Cortex of kidney (tissue), 1 donor: ENCODE measurements at places on chromosomes 3 and 15.

DNA sequence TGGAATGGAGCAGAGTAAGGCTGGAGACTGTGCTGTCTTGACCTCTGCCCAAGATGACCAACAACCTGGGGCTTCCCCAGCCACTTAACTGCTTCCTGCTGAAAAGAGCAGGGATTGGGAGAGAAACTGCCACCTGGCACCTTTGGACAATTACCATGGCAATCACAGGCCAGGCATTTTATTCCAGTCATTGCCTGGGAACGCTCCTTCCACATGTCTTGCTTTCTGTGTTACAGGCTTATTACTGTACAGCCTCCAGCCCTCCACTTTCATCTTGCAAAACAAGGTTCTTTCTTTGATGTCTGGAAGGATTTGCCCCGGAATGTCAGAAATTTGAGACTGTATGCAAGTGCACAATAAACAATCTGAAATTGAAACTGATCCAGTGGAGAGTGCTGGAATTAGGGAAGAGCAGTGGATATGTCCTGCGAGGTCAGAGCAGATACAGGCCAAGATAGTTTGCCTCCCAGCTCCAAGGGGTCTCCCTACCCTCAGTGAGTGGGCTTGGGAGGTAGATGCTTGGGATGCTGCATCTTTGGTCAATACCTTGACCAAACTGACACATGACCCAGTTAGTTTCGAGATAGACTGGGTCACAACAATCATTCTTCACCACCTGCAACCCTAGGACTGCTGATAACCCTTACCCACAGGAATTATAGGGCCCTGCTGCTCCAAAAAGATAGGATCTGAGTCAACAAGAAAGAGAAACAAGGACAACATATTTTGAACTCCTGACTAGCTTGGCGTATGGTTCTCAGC lies 2.7 kb downstream of the PPP1R14D start:
- DNase-seq = no peak

- no peak for DNase-seq
Observed at GRCh38 chr3:105362021-105362665, 4.6 kb upstream of the ALCAM start.

DNA sequence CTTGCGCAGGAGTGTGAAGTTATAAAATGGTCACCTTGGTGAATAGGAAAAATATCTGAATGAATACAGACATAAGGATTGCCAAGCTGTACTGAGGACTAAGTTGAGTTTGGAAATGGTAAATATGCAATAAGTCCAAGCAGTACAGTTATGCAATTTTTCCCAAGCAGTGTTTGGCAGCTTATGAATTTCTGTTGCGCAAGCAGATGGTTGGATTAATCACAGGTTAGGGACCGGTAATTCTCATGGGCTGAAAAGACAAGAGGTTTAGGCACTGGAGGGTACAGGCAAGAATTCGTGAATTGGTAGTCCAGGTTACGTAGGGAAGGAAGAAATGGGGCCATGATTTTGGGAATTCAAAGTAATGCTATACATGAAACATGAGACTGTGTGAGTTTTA lies 210.3 kb downstream of the RAP2B start:
- DNase-seq = no peak

GRCh38 chr3:60149501-60149900 lies 1099.7 kb upstream of the CFAP20DC start:
- no peak for DNase-seq

DNA sequence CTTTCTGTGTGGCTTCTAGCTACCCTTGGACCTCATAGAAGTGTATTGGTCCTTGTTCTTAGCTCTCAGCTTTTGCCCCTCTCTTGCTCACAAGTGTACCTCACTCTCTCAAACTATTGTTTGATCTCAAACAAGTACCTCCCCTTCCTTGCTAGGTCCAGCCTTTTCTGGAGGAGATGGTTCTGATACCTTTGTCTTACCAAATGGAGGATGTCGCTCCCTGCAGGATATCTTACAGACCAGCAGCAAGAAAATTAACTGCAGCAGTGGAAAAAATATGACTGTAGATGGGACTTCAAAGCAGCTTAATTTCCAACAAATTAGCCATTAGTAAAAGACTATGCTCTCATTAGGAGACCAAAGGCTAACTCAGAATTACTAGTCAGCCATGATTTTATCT lies 388.1 kb upstream of the ROBO2 start:
- no peak for DNase-seq

DNA sequence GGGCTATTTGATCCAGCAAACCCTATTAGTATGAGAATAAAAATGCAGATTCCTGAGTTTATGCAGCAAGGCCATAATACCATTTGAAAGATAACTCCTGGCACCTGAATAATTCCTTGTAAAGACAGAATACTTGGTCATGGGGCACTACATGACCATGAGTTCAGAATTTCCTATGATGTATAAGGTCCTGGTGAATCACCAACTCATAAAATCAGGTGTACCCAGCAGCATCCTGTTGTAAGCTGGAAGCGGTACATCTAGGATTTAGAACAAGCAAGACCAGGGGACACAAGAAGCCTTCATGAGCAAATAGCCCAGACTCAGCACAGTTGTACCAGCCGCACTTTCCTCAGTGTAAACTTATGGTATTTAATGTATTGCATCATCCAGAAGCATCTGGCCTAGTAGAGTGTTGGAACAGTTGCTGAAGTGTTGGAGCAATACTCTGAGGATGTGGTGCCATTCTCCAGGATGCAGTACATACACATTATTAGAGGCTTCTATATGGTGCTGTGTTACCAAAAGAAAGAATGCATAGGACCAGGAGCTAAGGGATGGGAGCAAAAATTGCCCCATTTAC lies 233.4 kb downstream of the SQOR start:
- DNase-seq = no peak

DNA sequence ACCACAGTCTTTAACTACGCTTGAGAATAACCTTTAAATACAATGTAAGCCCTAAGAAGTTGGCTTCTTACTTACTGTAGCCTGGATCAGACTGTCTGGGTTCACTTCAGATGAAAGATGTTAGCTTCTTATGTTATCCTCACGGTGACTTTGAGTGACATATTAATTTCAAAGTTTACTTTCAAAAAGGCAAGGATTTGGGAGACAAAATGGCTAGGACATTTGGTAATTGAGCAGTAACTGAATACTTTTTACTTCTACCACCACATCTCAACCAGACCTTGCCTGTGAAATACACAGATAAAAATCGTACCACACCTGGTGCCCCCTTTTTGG lies 36.0 kb upstream of the BNIP2 start:
- no peak for DNase-seq

GRCh38 chr3:73028803-73029202 lies 32.2 kb downstream of the PPP4R2 start:
- DNase-seq = no peak

- no peak for DNase-seq
Observed at GRCh38 chr3:119779731-119780383, 2.0 kb upstream of the NR1I2 start.

GRCh38 chr3:148852271-148852992 lies 12.7 kb upstream of the CPA3 start:
- DNase-seq = no peak

DNA sequence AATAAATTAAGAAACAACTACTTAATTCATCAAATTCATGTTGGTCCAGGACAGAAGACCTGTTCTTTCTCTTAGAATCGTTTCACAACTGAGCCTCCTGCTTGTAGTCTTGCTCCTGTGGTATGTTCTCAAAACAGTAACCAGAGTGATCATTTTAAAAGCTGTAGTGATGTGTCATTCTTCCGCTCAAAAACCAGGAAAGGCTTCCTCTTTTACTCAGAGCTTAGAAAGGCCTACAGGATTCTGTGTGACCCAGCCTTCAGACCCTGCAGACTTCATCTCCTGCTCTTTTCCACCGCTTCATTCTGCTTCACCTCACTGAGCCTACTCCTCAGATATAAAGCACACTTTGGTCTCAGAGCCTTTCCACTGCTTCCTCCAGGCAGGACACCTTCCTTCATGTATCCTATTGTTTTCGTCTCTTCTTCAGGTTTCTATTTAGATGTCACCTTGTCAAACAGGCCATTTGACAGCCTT lies 22.7 kb downstream of the ST6GAL1 start:
- no peak for DNase-seq

DNA sequence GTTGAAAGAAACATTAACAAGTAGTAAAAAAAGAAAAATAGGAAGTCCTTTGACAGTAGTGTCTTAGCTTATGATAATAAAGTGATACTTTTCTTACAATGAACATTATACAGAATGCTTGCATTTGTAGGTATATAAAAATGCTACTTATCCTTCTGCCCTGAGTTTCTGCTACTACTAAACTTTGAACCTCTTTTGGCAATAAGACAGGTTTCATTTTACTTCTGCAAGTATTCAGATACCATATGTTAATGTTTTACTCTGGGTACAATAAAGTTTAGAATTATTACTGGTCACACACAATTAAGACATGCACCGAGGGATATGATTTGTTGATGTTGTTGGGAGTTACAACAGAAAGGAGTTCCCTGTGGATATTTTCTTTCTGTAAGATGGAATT lies 57.9 kb downstream of the NEO1 start:
- no peak for DNase-seq

- DNase-seq = no peak
Observed at GRCh38 chr3:132622761-132623160, 25.7 kb downstream of the ACKR4 start.

GRCh38 chr3:86595696-86596095 lies 395.3 kb downstream of the VGLL3 start:
- no peak for DNase-seq

GRCh38 chr15:100653608-100654007 lies 51.2 kb downstream of the ASB7 start:
- DNase-seq = no peak

DNA sequence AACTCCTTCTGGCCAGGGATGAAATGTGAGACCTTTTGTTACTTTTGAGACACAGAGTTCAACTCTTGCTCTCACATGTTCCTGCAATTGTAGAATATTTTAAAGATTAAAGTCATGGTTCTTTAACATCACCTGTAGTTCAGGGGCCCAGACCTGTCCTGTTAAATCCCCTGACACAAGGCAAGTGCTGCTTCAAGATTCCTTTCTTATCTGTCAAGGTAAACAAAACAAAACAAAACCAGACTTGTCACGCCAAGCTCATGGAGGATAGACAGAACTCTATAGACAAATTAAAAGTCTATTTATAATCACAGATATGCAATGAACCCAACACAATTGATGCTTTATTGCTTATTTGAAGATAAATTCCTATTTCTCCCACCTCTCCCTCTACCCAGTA lies 48.6 kb upstream of the NEDD4 start:
- DNase-seq = no peak

- no peak for DNase-seq
Observed at GRCh38 chr3:111976254-111976653, 2.6 kb upstream of the ABHD10 start.

GRCh38 chr3:40677321-40677720 lies 152.6 kb downstream of the ZNF621 start:
- no peak for DNase-seq

DNA sequence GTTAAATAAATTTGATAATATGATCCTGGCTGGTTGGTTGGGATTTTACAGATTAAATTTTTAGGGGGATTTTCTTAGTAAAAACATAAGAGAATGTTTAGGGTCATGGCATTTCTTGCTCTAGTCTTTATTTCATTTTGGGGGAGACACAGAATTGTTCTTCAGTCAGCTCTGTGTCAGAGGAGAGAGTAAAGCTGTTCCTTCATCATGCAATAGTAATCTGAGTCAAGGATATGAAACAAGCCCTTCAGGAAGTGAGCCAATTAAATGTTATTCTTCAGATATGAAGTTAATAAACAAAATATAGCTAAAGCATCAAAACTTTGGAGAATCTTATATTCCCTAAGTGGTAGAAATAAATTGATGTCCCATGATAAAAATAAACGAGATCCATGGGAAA lies 22.9 kb upstream of the SLC4A7 start:
- no peak for DNase-seq

DNA sequence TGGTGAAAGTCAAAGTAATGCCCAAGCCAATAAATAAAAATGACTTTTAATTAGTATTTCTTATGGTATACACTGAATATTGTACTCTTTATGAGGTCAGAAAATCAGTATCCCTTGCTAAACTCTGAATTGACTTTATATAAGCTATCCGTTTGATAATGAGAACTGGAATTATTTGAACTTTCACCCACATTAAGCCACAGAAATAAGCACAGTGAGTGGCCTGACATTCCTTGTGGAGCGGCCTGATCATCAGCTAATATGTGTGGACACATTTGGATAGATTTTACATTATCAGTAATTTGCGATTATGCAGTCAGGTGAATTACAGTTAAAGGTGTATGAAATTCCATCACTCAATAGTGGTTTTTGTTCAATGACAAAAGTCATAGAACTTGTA lies 136.0 kb upstream of the CBLB start:
- no peak for DNase-seq

DNA sequence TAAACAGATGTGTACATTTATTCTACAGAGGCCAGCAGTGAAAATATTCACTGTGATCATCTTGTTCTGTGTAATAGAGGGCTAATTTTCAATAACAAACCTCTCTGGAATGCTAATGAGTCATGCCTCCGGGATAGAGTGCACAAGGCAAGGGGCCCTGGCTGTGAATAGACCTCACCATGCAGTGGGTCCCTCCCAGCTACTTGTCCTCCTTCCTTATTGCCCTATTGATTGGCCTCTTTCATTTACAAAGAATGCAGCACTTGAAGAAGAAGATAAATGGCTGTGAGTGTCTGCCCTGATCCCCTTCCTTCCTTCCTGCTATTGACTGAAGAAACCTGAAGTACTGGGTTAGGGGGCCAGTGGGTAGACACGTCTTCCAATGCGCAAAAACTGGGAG lies 436.3 kb downstream of the WDR72 start:
- DNase-seq = no peak

DNA sequence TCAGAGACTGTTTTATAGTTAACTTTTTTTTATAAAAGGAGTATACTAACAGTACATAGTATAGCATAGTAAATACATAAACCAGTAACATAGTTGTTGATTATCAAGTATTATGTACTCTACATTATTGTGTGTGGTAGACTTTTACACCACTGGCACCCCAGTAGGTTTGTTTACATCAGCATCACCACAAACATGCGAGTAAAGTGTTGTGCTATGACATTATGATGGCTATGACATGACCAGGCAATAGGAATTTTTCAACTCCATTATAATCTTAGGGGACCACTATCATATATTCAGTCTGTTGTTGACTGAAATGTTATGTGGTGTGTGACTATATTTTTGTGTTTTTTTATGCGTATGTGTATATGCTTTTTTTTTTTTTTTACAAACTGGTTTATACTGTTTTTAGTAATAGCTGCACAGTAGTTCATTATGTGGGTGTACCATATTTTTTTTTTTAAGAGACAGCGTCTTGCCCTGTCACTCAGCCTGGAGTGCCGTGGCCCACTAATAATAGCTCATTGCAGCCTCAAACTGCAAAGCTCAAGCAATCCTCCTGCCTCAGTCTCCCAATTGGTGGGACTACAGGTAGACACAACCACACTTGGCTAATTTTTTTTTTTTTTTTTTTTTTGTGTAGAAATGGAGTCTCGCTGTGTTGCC lies 1.9 kb downstream of the CAPN7 start:
- no peak for DNase-seq

- DNase-seq = no peak
Observed at GRCh38 chr3:196726788-196727675, 12.6 kb upstream of the PAK2 start.

- DNase-seq = no peak
Observed at GRCh38 chr3:65856907-65857306, 181.8 kb downstream of the MAGI1 start.
